ENCODE measurements at places on chromosomes 7 and 10.

DNA sequence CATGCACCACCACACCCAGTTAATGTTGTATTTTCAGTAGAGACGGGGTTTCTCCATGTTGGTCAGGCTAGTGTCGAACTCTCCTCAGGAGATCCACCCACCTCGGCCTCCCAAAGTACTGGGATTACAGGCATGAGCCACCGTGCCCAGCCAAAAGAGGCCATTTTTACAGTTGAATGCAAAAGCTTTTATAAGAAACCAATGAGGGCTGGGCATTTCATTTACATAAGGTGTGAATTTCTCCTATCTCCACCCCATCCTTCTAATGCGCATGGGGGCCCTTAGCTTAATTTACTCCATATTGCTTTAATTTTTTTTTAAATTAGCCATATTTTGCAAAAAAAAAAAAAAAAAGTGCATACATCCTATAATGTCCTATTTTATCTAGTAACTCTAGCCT is 25.1 kb upstream of the EIF4H start:
- DNase-seq = no peak

DNA sequence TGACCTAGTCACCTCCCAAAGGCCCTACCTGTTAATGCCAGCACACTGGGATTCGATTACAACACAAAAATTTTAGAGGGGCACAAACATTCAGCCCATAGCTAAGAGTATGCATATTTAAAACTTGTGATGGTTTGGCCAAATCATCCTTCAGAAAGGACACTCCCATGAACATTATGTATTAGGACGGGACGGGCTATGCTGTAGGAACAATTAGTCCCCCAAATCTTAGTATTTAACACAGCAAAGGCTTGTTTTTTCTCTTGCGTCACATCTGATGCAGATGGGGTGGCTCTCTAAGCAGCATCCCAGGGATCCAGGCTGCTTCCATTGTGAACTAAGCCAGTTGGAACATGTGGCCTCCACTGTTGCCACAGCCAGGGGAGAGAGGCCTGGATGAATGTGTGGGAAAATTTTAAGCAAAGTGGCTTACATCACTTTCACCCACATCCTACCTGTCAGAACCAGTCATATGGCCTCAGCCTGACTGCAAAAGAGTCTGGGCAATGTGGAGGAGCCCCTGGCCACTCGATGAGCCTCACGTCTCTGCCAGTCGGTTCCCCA is 26.6 kb downstream of the CHST3 start:
- DNase-seq = no peak

- DNase-seq = no peak
Observed at GRCh38 chr10:10778959-10779358, 238.7 kb upstream of the CELF2 start.

DNA sequence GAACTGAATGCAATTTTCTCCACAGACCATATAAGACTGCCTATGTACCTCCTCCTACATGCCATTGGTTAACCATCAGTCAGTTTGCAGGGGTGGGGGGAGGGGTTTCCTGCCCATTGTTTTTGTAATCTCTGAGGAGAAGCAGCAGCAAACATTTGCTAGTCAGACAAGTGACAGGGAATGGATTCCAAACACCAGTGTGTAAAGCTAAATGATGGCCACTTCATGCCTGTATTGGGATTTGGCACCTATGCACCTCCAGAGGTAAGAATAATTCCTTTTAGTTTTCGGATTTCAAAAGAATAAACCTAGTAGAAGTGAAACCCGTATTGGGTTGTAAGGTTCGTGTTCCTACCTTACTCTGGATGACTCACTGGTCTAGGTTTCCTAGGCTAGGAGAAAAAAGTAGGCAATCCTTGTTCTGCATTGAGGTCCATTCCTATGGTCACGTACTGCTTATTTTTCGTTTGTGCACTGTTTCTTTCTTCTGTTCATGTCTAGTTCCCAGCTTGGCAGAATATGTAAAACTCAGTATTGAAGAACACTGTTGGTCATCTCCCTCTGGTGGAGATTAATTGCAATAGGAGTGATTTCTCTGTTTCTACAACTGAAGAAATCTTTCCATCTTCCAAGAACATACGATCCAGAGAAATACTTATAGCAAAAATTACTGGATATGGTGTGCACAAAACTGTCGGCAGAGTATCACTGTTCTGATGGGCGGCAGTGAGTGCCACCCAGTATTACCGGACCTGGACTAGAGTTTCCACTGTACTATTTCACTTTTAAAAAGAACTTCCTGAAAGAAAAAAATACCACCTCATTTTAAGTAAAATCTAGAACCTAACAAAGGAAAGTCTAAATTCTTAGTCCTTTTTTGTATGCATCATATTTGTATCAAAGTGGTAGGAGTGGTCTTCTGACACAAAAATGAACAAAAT is at the start of gene AKR1C3:
TSS of gene AKR1C3 (plus strand) at position 150 of the 941 bp plus-strand sequence. CDS start at position 181, 31 bp downstream.
- peak; percentile 44 for DNase-seq

- no peak for DNase-seq
Observed at GRCh38 chr7:85565276-85565675, 378.4 kb upstream of the SEMA3D start.

GRCh38 chr10:52668024-52668423 is 104.6 kb downstream of the MBL2 start:
- no peak for DNase-seq

DNA sequence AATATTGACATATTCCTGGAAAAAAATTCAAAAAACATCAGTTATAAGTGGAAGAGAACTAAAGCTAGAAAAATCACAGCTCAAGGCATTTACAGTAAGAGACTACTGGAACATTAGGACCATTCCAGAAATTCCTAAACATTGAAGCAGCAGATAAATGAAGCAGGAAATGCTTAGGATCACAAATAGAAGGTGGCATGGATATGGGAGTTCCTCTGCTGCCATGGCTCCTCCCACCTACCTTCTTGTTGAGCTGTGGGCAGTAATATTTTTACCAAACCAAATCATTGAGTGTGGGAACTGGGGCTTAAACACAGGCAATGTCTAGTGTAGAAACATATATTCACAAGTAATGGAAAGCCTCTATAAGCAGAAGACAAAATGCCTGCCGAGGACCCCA is 292.8 kb downstream of the ANKRD7 start:
- no peak for DNase-seq

- no peak for DNase-seq
Observed at GRCh38 chr7:12814828-12815227, 127.4 kb downstream of the ARL4A start.

- no peak for DNase-seq
Observed at GRCh38 chr7:99461221-99461620, 4.7 kb downstream of the ATP5MF start.

DNA sequence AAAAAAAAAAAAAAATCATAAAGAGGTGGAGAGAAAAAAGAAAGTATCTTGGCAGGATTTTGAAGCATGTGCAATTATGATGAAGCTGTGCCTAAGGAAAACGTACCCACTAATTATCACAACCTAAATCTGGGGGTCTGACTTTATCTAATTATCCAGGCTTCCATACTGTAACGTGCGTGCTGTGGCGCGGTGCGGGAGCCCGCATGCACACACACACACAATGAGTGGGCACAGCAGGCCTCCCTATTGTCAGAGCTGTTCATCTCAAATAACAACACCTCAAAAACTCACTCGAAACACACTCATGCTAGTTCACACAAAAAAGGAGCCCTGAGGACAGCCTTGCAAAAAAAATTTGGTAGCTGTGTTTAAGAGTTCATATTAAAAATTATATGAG is 31.9 kb downstream of the BEND7 start:
- no peak for DNase-seq

DNA sequence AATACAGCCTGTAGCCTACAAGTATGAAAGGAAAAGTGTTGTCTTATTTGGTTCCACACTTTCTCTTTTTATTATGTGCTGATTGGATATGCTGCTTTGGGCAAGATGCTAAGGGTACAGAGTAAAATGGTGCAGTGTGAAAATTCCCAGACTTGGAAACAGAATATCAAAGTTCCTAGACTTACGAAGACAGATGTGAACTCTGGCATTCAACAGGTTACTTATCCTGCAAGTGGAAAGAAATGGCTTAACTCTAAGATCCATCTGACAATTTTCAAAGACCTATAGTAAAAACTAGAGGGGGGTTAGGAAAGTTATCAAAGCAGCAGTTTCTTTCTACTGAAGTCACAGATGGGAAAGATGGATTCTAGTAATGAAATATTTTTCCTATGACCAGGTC is 24.1 kb downstream of the CUTC start:
- DNase-seq = no peak

GRCh38 chr10:96695366-96695765 is 24.9 kb downstream of the PIK3AP1 start:
- no peak for DNase-seq

GRCh38 chr10:35306852-35307251 is 29.5 kb upstream of the CCNY start:
- peak; percentile 56 for DNase-seq

GRCh38 chr7:132501956-132502355 is 74.3 kb downstream of the PLXNA4 start:
- DNase-seq = no peak

GRCh38 chr10:74988054-74988775 is 123.2 kb upstream of the SAMD8 start:
- DNase-seq = no peak

- DNase-seq = no peak
Observed at GRCh38 chr7:134639683-134640279, 6.9 kb upstream of the BPGM start.

DNA sequence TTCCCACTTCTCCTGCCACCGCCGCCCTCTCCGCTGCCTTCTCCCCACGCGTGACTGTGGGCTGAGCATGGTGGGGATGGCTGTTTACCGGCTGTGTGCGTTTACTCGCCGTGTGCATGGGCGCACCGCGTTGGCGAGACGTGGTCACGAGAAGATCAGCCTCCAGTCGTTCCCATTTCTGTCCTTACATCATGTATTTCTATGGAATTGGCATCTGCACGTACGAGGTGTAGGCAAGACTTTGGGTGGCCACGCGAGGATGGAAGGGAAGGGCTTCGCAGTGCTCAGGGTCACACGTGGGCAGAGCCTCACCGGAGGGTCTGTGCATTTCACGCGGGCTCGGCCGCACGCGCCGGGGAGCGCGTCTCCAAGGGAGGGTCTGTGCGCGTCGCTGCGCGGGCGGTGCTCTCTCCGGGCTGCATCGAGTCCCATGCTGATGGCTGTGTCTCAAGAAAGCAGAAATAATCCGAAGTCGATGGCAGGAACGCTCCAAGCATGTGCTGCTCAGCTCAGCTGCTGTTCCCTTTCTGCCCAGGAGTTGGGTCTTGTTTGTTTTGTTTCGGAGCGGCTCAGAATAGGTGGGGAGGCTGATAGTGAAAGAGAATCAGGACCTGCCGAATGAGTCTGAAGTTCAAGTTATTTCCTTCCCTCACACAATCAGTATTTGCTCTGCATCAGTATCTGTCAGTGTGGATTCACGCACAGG is 973 bp downstream of the CAMK1D start:
- DNase-seq = peak; percentile 30

- DNase-seq = peak; percentile 51
Observed at GRCh38 chr10:71343392-71343773, 24.3 kb downstream of the SLC29A3 start.

DNA sequence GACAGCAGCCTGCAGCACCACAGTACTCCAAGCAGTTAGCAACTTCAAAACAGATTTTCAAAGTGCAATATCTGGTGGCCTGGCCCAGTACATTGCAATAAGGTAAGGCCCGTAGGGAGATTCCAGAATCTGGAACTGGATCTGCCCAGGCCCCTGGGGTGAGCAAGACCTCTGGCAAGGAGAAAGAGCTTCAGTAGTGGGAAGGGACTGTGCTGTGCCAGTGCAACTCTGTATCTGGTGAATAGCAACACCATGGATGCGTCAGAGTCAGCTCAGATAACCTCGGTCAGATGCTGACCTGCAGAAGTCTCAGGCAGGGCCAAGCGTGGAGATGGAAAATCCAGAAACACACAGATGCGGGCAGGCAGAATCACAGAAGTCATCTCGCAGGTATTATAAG is 30.3 kb downstream of the ELMO1 start:
- DNase-seq = no peak

GRCh38 chr10:86287966-86288579 is 78.5 kb downstream of the GRID1 start:
- no peak for DNase-seq

All from mucosa of gallbladder (tissue), 1 donor.